Natural killer cell treated with Interleukin-12 subunit alpha and Interleukin-12 subunit beta and Interleukin-15 and Interleukin-18, amount 100 ng/mL, for 72 hours (primary cell): ENCODE measurements at places on chromosomes 11 and 22.

GRCh38 chr11:118547132-118547531, 16.1 kb downstream of the TMEM25 start:
- no peak for DNase-seq

DNA sequence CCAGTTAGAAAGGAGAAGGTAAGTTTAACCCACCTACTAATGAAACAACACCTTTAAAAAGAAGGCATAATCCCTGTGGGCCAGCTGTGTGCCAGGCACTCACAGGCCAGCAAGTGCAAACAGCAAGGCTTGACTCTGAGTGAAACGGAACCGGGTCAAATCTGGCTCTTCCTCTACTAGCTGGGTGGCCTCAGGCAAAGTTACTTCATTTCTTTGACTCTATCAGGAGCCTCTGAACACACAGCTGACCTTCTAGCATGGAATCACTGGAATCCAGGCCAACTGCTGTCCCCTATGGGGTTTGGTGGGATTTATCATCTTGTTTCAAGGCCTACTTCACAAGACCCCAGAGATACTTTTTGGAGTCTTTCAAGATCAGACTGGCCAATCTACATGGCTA, 3.3 kb downstream of the RAB38 start:
- DNase-seq = no peak

GRCh38 chr11:121964591-121964990, 151.4 kb downstream of the BLID start:
- no peak for DNase-seq

- no peak for DNase-seq
Observed at GRCh38 chr11:119284344-119285157, 32.4 kb downstream of the MCAM start.

- DNase-seq = no peak
Observed at GRCh38 chr11:44592125-44592940, 26.9 kb downstream of the CD82 start.

- DNase-seq = peak; percentile 60
Observed at GRCh38 chr22:50726643-50727340, 11.2 kb upstream of the ACR start.
